Tibial nerve (tissue), 4 donors: ENCODE measurements at places on chromosomes 3 and 15. TPM values are rescaled to one million over a fixed set of nuclear protein-coding genes. Genes with fewer than 3 reads are reported as not detected.

The CIP2A gene
- total RNA-seq: 5.4 TPM

The TMEM158 gene
- not detected for total RNA-seq

DNA sequence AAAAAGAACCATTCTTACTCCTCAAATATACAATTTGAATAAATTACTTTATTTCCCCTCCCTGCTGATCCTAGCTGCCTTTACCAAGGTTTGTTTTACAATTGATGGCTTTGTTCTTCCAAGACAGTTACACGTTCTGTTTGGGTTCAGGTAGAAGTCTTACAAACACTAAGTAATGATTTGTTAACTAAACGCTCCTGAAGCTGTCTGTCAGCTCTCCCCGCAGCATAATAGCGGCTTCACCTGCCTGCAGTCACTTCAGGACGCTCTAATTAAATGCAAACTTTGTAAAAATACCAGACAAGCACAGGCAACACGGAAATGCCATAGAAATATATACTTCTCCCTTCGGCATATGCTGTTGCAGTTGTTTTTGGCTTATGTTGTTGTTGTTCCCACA is 176.4 kb upstream of the MDFIC2 start:
- H3K4me3 ChIP-seq: no peak overlapping the region
- DNase-seq: no peak
- no peaks in the 10 kb centered on the region for H3K4me1 ChIP-seq
- no peaks in the 10 kb centered on the region for H3K36me3 ChIP-seq
- no peak overlapping the region for H3K27ac ChIP-seq

GRCh38 chr3:32321095-32321790 is 70.4 kb upstream of the CMTM7 start:
- H3K27me3 ChIP-seq: no peaks in the 10 kb centered on the region
- no peak overlapping the region for H3K27ac ChIP-seq
- no peak overlapping the region for H3K4me3 ChIP-seq
- no peaks in the 10 kb centered on the region for H3K36me3 ChIP-seq
- no peak for DNase-seq

DNA sequence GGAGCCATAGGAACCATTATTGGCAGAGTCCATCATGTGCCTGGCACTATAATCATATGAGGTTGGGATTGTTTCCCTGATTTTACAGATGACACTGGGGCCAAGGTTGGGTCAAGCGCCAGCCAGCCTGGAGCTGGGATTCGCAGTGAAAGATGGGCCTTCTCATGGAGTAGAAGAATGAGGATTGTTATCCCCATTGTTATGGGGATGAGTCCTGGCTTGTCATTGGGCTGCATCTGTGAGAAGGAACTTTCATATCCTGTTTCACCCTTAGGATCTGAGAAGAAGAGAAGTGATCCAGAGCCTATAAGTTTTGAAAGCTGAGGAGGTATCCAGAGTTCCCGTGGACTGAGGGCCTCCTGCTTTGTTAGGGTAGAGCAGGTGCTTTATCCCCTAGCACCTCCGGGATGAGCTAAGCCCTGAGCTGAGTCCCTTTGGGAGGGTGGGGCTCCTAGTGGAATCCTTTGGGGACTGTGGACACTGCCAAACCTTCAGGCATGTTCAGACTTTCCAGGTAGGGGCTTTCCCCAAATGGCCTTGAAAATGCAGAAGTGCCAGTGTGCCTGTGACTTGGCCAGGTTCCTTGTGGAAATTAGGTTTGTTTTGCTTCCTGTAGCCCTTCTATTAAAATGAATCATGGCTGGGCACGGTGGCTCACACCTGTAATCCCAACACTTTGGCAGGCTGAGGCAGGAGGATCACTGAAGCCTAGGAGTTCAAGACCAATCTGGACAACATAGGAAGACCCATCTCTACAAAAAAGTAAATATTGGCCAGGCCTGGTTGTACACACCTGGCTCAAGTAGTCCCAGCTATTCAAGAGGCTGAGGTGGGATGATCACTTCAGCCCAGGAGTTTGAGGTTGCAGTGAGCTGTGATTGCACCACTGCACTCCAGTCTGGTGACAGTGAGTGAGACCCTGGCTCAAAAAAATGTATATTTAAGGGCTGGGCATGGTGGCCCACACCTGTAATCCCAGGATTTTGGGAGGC is 30.2 kb upstream of the BSN start:
- peaks cover 13% of the 10 kb centered on the region for H3K4me1 ChIP-seq
- H3K27me3 ChIP-seq: no peaks in the 10 kb centered on the region
- no peak overlapping the region for H3K27ac ChIP-seq
- DNase-seq: no peak
- H3K36me3 ChIP-seq: no peaks in the 10 kb centered on the region

The ADAMTS9 gene
- 79.1 TPM for total RNA-seq
